ENCODE measurements at places on chromosomes 16 and 17.

DNA sequence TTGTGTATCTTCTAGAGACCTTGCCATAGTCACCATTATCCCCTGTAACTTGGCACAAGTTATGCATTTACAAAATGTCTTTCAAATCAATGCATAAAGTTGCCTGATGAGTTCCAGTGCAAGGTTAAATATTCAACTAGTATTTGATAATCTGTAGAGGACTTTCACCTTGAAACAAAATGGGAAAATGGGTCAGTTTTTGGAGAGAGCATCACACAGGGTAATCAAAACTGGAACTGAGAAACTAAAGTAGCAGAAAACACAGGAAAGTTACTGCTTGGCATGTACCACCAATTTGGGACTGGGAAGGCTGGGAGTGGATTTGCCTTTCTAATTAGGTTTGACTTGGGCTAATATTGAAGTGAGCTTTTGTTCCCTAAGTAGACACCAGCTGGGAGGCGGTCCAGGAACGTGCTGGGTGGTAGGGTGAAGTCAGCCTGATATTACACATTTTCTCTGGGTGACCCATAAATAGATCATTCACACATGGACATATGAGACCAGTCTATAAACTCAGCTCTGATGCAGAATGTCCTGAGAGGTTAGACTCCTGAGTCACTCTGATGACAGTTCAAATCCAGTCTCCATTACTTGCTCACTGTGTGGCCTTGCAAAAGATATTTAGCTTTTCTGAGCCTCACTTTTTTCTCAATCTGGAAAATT lies 152.3 kb downstream of the PCTP start:
- no peak for DNase-seq

GRCh38 chr17:17950806-17951205 lies 21.4 kb downstream of the TOM1L2 start:
- no peak for DNase-seq

DNA sequence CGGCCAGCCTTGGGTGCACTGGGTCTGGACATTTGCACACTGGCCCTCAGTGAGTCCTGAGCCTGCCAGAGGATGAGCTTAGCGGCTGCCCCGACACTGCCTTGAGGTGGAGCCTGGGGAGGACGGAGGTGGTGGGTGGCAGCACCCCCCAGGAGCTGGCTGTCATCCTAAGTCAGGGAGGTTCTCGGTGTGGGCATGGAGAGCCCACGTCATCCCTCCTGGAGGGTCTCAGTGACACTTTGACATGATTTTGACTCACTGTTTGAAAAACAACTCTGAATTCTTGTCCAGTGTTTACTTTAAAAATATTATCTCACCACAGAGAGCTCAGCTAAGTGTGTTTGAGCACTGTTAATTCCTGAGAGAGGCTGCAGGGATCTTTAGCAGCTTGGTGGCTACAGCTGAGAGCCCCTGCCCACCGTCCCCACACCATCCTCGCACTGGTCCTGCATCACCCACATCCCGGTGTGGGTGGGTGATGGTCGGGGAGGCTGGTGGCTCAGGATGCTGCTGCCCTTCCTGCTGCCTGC lies 63.1 kb downstream of the BANP start:
- no peak for DNase-seq

DNA sequence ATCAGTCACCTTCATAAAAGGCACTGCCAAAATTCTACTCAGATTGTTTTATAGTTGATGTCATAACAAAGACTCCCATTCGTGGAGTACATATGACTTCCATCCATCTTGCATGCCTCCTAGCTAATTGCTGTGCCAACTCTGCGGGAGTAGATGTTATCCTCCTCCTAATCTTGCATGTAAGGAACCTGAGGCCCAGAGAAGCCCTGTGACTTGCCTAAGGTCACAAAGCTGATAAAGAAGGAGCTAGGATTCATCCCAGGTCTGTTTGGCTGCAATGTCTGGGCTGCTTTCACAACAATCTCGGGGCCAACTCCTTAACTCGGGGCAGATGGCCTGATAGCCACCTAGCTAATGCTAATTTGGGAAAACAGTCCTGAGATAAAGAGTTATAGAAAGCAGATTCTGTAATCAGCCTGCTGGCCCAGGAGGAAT lies 87.3 kb downstream of the YPEL2 start:
- DNase-seq = no peak

DNA sequence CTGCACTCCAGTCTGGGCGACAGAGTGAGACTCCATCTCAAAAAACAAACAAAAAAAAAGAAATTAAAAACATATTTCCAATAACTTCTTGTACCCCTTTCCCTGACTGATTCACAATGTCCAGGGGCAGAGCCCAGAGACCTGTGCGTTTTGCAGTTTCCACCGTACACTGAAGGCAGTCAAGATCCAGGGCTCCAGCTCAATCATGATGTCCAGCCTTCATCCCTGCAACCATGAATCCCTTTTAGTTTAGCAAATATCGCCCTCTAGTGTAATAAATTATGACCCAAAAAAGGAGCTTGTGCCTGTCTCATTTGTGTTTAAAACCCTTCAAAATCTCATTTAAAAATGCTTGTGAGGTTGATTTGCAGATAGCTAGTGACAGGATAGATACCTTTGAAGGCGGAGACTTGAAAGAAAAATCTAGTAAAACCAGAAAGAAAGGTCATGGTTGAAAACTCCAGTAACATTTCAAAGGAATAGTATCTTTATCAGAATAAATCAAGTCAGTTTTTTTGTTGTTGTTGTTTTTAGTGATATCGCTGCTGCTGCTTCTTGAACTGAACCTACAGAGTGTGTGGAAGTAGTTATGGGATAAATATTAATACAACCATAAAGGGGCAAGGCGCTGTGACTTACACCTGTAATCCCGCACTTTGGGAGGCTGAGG lies 3.7 kb upstream of the ERN1 start:
- peak; percentile 58 for DNase-seq

DNA sequence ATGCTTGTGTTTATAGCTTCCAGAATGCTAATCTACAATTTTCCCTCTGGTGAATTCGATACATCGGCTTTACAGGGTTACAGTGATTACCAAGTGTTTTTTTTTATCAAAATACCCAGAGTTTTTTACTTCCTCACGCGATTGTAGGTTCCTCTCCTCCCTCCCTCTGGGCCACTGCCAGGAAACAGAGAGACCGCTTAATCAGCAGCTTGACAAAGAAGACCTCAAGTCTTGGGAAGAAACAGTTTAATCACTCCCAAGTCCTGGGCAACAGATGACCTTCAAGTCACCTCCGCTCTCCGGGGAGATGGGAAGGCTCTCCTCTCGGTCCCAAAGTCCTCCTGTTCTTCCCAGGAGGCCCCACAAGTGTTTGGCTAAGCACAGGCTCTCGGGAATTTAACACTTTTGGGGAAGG lies 23.5 kb downstream of the SMTNL2 start:
- no peak for DNase-seq

GRCh38 chr17:7977039-7977438 lies 25.4 kb upstream of the GUCY2D start:
- DNase-seq = no peak

DNA sequence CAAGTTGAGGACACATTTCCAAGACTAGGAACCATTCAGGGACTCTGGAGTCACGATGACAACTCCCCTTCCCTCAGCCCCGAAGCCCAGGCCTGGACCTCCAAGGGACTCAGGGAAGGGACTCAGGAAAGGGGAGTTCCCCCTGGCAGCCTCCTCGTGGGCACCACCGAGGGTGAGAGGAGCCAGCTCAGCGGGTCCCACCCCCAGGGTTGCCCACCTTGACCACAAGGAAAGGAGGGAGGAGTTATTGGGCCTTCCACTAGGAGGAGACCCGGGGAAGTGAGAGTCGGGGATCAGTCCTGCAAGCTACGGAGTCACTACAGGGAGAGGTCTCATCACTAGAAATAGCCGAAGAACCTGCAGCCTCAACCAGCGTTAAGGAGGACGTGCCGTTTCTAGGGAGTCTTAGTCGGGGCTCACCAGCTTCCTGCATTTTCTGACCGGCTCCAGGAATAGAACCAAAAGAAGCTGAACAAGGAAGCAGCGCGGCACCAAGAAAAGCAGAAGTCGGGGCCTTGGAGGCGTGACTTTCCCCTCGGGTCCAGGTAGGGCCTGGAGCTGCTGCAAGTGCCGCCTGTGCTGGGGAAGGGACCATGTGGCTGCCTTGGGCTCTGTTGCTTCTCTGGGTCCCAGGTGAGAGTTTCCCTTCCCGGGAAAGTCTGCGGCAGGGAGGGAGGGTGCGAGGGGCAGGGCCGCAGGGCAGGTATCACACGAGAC lies at the start of gene CD300A:
CD300A (plus strand) TSS at position 524 of the 717 bp plus-strand sequence; CDS start at position 594, 70 bp downstream.
- peak; percentile 77 for DNase-seq

- no peak for DNase-seq
Observed at GRCh38 chr17:17191346-17191792, 14.8 kb downstream of the PLD6 start.

DNA sequence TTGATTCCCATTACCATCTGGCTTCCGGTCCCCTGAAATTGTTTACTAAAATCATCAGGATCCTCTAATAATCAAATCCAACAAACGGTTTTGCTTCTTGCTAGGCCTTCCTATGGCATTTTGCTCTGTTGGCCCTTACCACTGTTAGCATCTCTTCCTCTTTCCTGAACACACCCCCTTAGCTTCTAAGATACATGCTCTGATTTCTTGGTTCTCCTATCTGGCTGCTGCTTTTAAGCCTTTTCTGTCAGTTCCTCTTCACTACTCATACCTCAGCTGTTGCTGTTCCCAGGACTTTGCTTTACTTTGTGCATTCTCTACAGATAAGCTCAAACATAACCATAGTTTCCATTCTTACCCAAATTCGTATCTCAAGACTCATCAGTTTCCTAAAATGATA lies 11.4 kb downstream of the CAPNS2 start:
- no peak for DNase-seq

DNA sequence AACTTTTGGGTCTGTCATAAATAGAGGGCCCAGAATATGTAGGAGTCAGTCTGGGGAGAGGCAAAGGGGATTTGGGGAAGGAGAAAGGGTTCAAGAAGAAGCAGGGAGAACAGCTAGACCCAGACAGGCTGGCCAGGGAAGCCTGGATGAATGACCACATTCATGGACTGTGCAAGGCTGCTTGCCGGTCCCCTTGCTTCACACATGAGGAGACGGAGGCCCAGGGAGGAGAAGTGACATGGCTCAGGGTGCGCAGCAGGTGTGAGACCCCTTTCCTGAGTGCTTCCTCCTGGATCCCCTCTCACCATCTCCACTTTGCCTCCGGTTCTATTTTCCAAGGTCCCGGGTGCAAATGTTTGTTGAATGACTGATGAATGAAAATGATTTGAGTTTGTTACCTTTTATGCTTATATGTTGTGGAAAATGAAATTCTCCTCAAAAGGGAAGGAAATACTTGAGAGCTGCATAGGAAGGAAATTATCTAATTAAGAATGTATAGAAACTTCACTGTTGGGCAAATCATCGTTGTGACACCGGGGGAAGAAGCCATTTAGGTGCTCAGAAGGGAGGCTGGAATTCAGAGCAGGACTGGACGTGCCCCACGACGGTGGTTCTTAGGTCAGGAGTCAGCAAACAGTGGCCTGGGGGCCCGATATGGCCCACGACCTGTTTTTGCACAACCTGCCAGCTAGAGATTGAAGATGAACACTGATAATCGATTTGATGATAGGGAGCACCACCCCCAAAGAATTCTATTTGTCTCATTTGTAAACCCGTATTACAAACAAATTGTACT lies 559 bp downstream of the ITGAM start:
- no peak for DNase-seq

GRCh38 chr16:69830534-69831211 lies 68.5 kb downstream of the WWP2 start:
- DNase-seq = no peak

GRCh38 chr17:21452377-21453143 lies 76.4 kb downstream of the KCNJ12 start:
- peak; percentile 76 for DNase-seq

GRCh38 chr16:72664056-72664508 lies 383.8 kb downstream of the ZFHX3 start:
- no peak for DNase-seq

- DNase-seq = no peak
Observed at GRCh38 chr16:86872833-86873232, 294.5 kb downstream of the FOXL1 start.

GRCh38 chr17:8223356-8224126 lies 13.2 kb upstream of the AURKB start:
- DNase-seq = peak; percentile 76

- no peak for DNase-seq
Observed at GRCh38 chr17:74220219-74220618, 6.8 kb downstream of the TTYH2 start.

GRCh38 chr16:46961373-46962353 lies 11.8 kb downstream of the DNAJA2 start:
- DNase-seq = peak; percentile 55

DNA sequence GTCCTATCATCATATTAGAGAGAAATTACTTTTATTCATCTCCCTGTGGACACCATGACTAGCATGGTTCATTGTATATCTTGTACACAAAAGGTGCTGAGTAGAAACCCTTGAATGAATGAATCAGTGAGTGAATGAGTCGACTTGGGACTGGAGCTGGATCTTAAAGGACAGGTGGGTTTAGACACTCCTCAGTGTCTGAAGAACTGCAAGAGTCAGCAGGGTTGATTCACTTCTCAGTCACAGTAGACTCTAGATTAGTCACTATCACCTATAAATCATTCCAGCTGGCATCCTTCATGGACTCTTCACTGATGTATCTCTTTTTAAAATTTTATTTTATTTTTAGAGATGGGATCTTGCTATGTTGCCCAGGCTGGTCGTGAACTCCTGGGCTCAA lies 30.1 kb upstream of the PMFBP1 start:
- no peak for DNase-seq

DNA sequence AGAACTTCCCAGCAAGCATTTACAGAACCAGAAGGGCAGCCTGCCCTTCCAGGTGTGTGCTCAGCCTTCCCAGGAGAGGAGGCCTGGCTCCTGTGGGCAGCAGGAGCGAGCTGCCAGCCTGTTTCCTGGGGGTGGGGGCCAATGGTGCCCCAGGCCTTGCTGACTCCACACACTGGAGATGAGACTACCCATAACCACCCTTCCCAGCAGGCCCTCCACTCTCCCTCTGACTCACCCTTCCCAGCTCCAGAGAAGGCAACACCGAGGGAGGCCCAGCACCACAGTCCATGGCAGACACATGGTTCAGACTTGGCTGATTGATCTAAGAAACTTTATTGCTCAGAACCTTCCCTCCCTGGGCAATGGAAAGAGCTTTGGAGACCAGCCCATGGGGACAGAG lies 1.8 kb upstream of the PRSS53 start:
- DNase-seq = no peak

- no peak for DNase-seq
Observed at GRCh38 chr17:6755281-6755680, 565 bp upstream of the XAF1 start.
